Fibroblast of upper back skin (primary cell): ENCODE measurements at places on chromosomes 4 and X.

DNA sequence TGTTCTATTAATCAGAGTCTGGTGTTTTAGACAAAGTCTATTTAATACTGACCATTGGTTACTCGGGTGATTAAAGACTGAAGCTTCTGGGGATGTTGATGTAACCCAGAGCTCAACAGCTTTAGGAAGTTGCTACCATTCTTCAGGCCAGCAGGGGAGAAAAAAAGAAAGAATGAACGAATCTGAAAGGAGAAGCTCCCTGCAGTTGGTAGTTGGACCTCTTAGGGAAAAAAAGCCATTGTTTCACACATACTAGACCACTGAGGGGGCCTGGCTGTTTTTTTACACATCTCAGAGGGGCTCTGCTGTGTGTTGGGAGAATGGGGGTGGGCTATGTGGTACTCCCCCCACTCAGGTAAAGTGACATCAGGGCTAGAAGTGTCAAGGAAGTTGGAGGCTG is 378.9 kb downstream of the KCNIP4 start:
- no peak for DNase-seq

GRCh38 chr4:1043651-1044468 is 32.4 kb downstream of the FGFRL1 start:
- peak; percentile 100 for DNase-seq

GRCh38 chr4:117550085-117550484 is 464.7 kb upstream of the TRAM1L1 start:
- DNase-seq = no peak

- DNase-seq = no peak
Measured at GRCh38 chrX:17375637-17376430, 834 bp downstream of the NHS start.

DNA sequence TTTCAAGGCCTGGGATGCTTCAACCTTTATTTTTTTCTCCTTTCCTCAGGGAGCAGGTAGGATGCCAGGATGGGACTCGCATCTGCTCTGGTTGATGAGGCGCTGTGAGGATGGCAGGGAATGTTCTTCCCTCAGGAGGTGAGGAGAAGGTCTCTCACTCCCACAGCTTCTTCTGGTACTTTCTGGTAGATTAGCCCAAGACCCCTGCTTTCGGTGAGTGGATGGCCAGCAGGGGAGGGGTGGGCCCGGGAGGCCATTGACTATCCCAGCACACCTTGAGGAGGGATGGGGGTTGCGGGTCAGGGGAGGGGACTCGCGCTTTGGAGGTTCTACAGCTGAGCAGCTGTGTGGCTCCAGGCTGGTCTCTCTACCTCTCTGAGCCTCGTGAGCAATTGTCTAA is 14.8 kb downstream of the CYTL1 start:
- no peak for DNase-seq

GRCh38 chr4:24928708-24929107 is 15.9 kb upstream of the CCDC149 start:
- DNase-seq = no peak

- no peak for DNase-seq
Measured at GRCh38 chr4:23602720-23603119, 287.1 kb downstream of the PPARGC1A start.

DNA sequence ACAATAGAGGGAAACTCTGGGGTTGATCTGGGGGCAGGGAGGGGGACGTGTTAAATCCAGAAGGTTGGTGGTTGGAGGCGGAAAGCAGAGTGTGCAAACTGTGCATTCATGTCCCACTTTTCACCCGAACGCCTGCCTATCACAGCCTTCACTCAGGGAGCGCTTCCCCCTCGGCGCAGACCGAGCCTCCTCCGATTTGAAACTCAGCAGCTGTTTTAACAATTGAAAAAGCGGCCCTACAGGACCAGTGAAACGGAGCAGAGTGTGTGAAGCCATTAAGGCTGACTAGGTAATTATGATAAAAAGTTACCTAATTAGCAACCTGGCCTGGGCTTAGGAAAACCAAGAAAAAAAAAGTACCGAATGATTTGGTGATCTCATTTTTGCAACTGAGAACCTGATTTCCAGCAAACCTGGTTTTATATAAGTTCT is 685 bp upstream of the NDNF start:
- no peak for DNase-seq

GRCh38 chrX:140040386-140040785 is 75.1 kb upstream of the CXorf66 start:
- DNase-seq = no peak

- peak; percentile 58 for DNase-seq
Measured at GRCh38 chr4:141329174-141329569, 108.5 kb downstream of the ZNF330 start.

DNA sequence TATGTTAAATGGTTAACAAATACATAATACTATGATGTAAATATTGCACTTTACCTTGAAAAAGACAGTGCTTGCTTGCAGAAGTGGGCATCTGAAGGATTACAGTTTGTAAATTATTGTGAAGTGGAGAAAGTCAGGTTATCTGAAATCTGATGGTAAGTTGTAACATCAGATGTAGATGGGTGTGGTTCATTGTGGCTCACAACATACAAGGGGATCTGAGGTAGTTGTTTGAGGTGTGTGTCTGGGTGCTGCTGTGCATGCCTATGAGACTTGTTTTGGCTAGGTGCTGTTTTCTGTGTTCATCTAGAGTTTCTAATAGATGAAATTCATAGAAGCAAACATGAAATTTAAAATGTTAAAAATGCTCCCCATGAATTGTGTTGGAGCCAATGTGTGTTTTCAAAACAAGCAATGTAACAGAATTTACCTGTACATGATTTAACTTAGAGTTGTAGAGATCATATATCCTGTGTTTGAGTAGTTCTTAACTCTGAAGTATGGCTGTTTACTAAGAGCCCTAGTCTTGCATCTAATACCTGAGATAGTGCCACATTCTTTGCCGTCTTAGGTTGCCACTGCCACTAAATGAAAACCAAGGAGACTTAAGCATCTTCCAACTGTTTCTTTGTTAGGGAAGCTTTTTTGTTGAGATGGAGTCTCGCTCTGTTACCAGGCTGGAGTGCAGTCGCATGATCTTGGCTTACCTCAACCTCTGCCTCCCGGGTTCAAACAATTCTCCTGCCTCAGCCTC is 11.9 kb upstream of the NDUFC1 start:
- no peak for DNase-seq

DNA sequence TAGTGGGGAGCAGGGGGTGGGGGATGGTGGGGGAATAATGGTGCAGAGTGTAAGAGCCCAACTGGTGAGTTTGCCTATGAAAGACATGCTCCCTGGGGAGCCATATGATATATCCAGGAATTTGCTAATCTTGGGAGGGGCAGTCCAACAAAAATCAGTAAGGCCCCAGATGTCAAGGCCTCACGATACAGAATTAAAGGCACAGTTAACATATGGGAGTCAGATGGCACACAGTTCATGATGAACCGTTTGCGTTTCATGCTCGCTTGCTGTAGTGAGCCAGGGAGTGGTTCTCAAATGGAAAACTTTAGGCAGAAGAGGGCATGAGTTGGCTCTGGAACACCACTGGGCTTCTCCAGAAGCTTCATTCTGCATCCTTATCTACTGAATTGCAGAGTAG is 33.9 kb upstream of the VCX2 start:
- DNase-seq = no peak

- DNase-seq = no peak
Measured at GRCh38 chr4:188053302-188053701, 56.1 kb downstream of the TRIML2 start.

GRCh38 chr4:80788798-80789197 is 241.7 kb upstream of the BMP3 start:
- peak; percentile 19 for DNase-seq

GRCh38 chr4:170001745-170002267 is 24.4 kb downstream of the MFAP3L start:
- no peak for DNase-seq

DNA sequence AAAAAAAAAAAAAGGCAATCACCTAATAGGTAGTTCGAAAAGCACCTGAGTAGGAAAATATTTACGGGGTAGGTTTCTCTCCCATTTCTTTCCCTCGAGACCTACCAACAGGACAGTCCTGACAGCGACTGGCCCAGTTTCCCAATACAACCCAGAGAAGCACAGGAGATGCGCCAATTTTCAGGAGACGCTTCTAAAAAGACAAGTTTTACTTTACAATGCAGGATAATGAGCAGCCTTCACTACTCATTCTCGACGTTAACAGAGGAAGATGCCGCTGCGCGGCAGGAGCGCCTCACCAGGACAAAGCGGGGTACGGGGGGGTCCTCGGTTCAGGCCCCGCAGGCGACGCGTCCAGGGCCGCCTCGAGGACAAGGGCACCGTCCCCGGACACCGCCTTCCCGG is 708 bp downstream of the BCLAF3 start:
- no peak for DNase-seq

- DNase-seq = no peak
Measured at GRCh38 chrX:17024886-17025285, 78.4 kb downstream of the REPS2 start.

GRCh38 chr4:38078590-38079421 is 118.6 kb downstream of the PTTG2 start:
- peak; percentile 77 for DNase-seq

DNA sequence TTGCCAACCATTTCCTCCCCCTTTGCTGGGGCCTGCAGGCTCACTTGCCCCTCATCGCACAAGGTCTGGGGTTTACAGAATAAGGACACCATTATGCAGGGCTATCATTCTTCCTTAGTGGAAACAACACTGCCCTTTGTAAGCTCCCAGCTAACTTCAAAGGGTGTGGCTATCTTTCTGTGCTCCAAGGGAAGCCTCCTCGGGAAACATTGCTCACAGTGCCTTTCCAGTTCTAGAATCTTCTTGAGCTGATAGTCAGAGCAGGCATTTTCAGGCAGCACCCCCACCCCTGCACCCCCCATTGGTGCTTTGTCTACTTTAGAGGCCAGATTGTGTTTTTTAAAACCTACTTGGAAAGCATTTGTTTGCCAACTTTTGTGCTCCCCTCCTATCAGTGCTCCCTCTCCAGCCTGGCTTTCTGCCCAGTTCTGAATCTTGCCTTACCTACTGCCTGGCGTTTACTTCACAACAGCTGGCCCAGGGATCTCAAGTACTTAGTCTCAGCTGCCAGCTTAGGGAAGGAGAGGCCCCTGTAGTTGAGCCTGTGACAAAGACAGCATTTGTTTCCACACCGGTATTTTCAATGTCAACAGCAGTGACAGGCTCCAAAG is 53.5 kb downstream of the PLAC1 start:
- DNase-seq = peak; percentile 77
